ENCODE measurements at places on chromosomes 2 and 18. TPM values are rescaled to one million over a fixed set of nuclear protein-coding genes. Genes with fewer than 3 reads are reported as not detected.

The SERPINB10 gene
- 2.0 TPM for polyA plus RNA-seq

The BMP10 gene
- polyA plus RNA-seq, result not detected

The C2orf72 gene
- not detected for polyA plus RNA-seq

The SP110 gene
- polyA plus RNA-seq, result 39.1 TPM

The ALPI gene
- polyA plus RNA-seq, result not detected

The LIMS4 gene
- polyA plus RNA-seq, result 0.10 TPM

The DCDC2C gene
- not detected for polyA plus RNA-seq

The DDX1 gene
- polyA plus RNA-seq, result 35.4 TPM

The RSAD2 gene
- polyA plus RNA-seq, result 12.6 TPM

The IL36A gene
- not detected for polyA plus RNA-seq

The COX7A2L gene
- polyA plus RNA-seq, result 63.6 TPM

The DBI gene
- 398 TPM for polyA plus RNA-seq

The LRRC30 gene
- polyA plus RNA-seq, result not detected

The FOXI3 gene
- polyA plus RNA-seq, result not detected

The NT5DC4 gene
- polyA plus RNA-seq, result not detected

The CCDC74A gene
- polyA plus RNA-seq, result not detected

The TMEM163 gene
- 0.06 TPM for polyA plus RNA-seq

The UGT1A8 gene
- not detected for polyA plus RNA-seq

The RETREG2 gene
- polyA plus RNA-seq, result 37.7 TPM

The HIBCH gene
- polyA plus RNA-seq, result 3.3 TPM

The DSC2 gene
- 11.3 TPM for polyA plus RNA-seq

The SP3 gene
- polyA plus RNA-seq, result 54.2 TPM

The GREB1 gene
- polyA plus RNA-seq, result 0.03 TPM

The DNER gene
- polyA plus RNA-seq, result 0.12 TPM

The SERPINB2 gene
- 10.6 TPM for polyA plus RNA-seq

The HOXD11 gene
- polyA plus RNA-seq, result not detected

The ANKRD30B gene
- not detected for polyA plus RNA-seq

The ITPRIPL1 gene
- polyA plus RNA-seq, result 0.39 TPM

The DQX1 gene
- polyA plus RNA-seq, result not detected

The UGT1A3 gene
- polyA plus RNA-seq, result not detected

The FARP2 gene
- polyA plus RNA-seq, result 8.5 TPM

The MYO5B gene
- polyA plus RNA-seq, result not detected

The DNAJC5G gene
- polyA plus RNA-seq, result not detected

The RBKS gene
- polyA plus RNA-seq, result 4.3 TPM

The STPG4 gene
- polyA plus RNA-seq, result 0.24 TPM

The CNDP1 gene
- not detected for polyA plus RNA-seq

The LIMS2 gene
- polyA plus RNA-seq, result 0.13 TPM

The SERPINB12 gene
- polyA plus RNA-seq, result not detected

The DPP10 gene
- polyA plus RNA-seq, result not detected

The ALLC gene
- not detected for polyA plus RNA-seq

The TNFAIP6 gene
- 8.2 TPM for polyA plus RNA-seq

The MERTK gene
- polyA plus RNA-seq, result 4.1 TPM

The CRYBA2 gene
- polyA plus RNA-seq, result not detected

The ABCG8 gene
- not detected for polyA plus RNA-seq

The TRIP12 gene
- 22.2 TPM for polyA plus RNA-seq

The WBP1 gene
- polyA plus RNA-seq, result 23.9 TPM
